Stimulated activated CD8-positive, alpha-beta memory T cell treated with anti-CD3 and anti-CD28 coated beads, Interleukin-2, amount 100 ng/mL, for 48 hours (primary cell): ENCODE measurements at places on chromosomes 6 and 20.

DNA sequence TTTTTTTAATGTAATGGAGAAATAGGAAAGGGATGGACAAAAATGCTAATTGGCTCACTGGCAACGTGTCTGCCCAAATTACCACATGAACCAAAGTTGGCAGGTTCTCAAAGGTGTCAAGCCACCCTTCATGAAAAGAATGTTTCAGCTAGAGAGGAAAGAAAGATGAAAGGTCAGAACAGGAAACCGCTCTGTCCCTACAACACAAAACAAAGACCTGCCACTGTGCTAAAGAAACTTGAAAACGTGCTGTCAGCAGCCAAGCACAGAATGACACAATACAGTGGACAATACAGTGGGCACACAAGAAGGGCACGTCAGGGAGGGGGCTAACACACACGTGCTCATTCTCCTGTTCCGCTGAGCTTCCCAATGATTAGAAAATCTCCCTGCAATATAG, 4.9 kb downstream of the PREP start:
- no peak for DNase-seq

DNA sequence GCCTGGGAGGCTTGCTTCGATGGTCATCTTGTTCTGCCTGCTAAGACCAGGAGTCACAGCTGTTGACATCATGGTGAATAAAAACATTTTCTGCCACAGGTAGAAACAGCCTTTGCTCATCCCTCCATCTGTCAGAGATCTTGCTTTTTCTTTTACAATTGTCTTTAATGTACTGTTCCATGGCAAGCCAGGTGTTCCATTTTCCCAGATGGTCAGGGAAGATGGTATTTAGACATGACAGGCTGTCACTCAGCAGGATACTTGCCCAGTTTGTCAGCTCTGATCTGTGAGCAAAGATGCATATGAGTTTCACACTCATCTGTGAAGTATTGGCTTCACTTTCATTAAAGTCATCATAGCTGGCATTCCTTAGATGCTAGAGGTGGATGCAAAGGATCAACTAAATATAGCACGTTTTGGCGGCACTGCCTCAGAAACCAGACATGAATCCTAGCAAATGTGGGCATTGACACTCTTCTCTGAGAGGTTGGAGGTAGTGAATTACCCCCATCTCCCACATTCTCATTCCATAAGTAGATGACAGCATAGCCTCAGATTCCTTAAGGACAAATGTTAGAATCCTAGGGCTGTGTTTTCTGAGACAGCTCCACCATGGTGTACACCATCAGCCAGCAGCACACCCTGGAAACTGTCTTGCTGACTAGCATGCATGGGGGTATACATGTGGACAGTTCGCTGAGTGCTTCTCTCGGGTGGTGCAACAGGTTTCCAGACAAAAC, 4.2 kb downstream of the SSTR4 start:
- no peak for DNase-seq

GRCh38 chr6:134683783-134684422, 266.0 kb downstream of the ALDH8A1 start:
- no peak for DNase-seq

- no peak for DNase-seq
Measured at GRCh38 chr6:33732817-33733708, 13.6 kb downstream of the IP6K3 start.

- DNase-seq, result no peak
Measured at GRCh38 chr20:58755062-58755697, 62.6 kb downstream of the NPEPL1 start.

- no peak for DNase-seq
Measured at GRCh38 chr6:54073487-54073886, 37.8 kb upstream of the MLIP start.

DNA sequence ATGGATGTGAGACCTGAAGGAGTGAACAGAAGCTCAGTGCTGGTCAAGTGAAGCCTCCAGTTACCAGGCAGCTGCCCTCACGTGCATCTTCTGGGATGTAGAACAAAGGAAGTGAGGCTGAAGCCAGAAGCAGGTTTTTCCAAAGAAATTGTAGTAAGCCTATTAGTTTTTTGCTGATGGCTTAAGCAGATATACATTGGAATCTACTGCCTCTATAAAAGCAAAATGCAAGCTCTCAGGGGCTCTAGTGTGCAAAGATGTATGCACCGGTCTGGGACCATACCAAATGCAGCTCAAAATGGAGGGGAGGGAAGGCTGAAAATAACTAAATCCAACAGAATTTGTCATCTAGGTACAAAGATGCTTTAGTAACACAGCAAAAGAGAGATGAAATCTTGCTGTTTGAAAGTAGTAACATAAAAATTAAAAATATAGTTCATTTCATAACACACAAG, 77.0 kb downstream of the DTNBP1 start:
- no peak for DNase-seq

DNA sequence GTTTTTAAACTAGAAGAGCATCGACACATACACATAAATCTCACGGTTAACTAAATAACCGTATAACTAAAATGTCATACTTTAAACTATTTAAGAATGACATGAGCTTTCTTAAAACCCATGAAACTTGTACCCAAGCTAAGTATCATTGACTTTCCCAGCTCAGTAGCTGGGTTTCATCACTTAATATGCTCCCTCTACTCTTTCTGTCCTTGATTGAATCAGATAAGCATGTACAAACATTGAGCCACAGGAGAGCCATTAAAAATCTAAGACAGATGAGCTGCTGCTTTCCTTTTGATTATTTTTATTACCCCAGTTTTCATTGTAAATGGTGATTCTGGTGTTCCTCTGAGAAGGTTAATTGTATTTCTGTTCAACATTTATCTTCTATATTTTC, 115.8 kb downstream of the FOXO3 start:
- DNase-seq, result no peak

- DNase-seq, result no peak
Measured at GRCh38 chr6:98272060-98272459, 562.3 kb upstream of the POU3F2 start.
